Bladder microvascular endothelial cell (primary cell): ENCODE measurements at places on chromosomes 1 and 21. TPM values are rescaled to one million over a fixed set of nuclear protein-coding genes. Genes with fewer than 3 reads are reported as not detected.

The LCE3E gene
- not detected in 2 replicates for total RNA-seq

The NTNG1 gene
- total RNA-seq, result 0.32 and 2.6 TPM in 2 replicates

The ILDR2 gene
- under 0.01 TPM in 1 of 2 replicates, not detected in the other for total RNA-seq

The MORN1 gene
- 2.8 and 10.6 TPM in 2 replicates for total RNA-seq

The SLC41A1 gene
- total RNA-seq, result 5.2 and 26.4 TPM in 2 replicates

The WNT9A gene
- 0.97 and 1.7 TPM in 2 replicates for total RNA-seq

The ESPN gene
- 2.0 TPM in 1 of 2 replicates, not detected in the other for total RNA-seq

The U2AF1 gene
- total RNA-seq, result 17.3 and 37.3 TPM in 2 replicates

The COL6A2 gene
- 6.5 and 10.8 TPM in 2 replicates for total RNA-seq

The FMOD gene
- 0.65 and 21.8 TPM in 2 replicates for total RNA-seq

The RBM11 gene
- not detected in 2 replicates for total RNA-seq

The ESRRG gene
- total RNA-seq, result under 0.01 TPM in 1 of 2 replicates, not detected in the other

The SPATA21 gene
- not detected in 2 replicates for total RNA-seq

The SYT2 gene
- not detected in 2 replicates for total RNA-seq

The WDR64 gene
- not detected in 2 replicates for total RNA-seq

The PGLYRP4 gene
- not detected in 2 replicates for total RNA-seq

The STUM gene
- total RNA-seq, result under 0.01 and 0.57 TPM in 2 replicates

The SLX9 gene
- total RNA-seq, result 25.5 and 28.8 TPM in 2 replicates

The LIN28A gene
- total RNA-seq, result not detected in 2 replicates

The PTBP2 gene
- total RNA-seq, result 10.7 and 32.9 TPM in 2 replicates

The BRINP2 gene
- total RNA-seq, result 0.06 TPM in 1 of 2 replicates, not detected in the other

The FMO4 gene
- 0.16 and 0.31 TPM in 2 replicates for total RNA-seq
